Stimulated activated CD8-positive, alpha-beta memory T cell treated with anti-CD3 and anti-CD28 coated beads, Interleukin-12 subunit alpha, Interleukin-12 subunit beta, amount 100 ng/mL, for 4 hours (primary cell): ENCODE measurements at places on chromosomes 6 and 20.

DNA sequence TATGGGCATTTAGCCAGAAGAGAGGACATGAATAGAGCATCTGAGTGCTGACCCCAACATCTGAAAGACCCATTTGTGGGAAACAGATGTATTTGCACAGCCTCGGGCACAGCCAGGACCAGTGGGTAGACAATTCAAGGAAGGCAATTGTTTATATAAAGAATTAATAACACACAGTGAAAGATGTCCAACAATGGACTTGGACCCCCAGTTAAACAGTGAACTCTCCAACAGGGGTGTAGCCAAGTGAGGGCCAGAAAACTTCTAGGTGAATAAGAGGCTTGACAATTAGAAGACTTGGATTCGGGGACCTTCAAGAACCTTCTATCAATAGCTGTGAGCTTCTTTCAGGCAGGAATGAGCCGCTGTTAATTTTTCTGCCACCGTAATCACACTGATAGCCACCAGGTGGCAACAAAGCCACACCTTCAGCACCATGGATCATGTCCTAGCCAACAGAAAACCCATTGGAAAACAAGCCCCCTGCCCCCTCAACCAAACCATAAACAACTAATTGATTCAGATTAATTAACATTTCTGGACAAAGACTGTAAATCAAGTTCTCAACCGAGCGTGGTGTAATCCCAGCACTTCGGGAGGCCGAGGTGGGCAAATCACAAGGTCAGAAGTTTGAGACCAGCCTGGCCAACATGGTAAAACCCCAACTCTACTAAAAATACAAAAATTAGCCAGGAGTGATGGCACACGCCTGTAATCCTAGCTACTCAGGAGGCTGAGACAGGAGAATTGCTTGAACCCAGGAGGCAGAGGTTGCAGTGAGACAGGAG is 8.8 kb upstream of the SRSF6 start:
- no peak for DNase-seq

- no peak for DNase-seq
Observed at GRCh38 chr6:86683132-86683908, 254.0 kb upstream of the HTR1E start.

- DNase-seq, result peak; percentile 88
Observed at GRCh38 chr6:37818536-37819176, 871 bp upstream of the ZFAND3 start.

DNA sequence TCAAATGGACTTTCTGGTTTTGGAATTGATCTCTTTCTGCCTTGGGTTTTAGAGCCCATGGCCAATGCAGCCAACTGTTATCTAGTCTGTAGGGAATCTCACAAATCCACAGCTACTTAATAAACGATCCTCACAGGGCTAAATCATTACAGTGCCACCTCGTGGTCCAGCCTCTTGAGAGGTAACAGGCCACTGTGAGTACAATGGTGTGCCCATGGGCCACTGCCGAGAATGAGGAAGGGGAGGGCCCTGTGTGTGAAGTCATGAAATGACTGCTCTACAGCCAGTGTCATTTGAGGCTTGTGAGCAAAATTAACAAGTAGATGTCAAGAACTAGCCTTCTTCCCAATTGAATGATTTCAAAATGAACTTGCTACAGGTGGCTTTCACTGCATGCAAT is 54.3 kb upstream of the GMPR start:
- DNase-seq, result no peak

- DNase-seq, result no peak
Observed at GRCh38 chr20:54208548-54209176, 775 bp downstream of the PFDN4 start.

- DNase-seq, result no peak
Observed at GRCh38 chr6:152378169-152378568, 259.0 kb downstream of the SYNE1 start.

GRCh38 chr6:84921891-84922290 is 157.5 kb upstream of the TBX18 start:
- no peak for DNase-seq

GRCh38 chr6:3247255-3248146 is 11.2 kb upstream of the PSMG4 start:
- no peak for DNase-seq

GRCh38 chr20:34377072-34377847 is 14.2 kb downstream of the ITCH start:
- DNase-seq, result no peak
